ENCODE measurements at places on chromosomes 12 and 14.

GRCh38 chr12:45220969-45221368 is 5.1 kb downstream of the ANO6 start:
- peak overlapping the region; percentile 41 for H3K27ac ChIP-seq
- H3K4me1 ChIP-seq: peaks cover 56% of the 10 kb centered on the region

DNA sequence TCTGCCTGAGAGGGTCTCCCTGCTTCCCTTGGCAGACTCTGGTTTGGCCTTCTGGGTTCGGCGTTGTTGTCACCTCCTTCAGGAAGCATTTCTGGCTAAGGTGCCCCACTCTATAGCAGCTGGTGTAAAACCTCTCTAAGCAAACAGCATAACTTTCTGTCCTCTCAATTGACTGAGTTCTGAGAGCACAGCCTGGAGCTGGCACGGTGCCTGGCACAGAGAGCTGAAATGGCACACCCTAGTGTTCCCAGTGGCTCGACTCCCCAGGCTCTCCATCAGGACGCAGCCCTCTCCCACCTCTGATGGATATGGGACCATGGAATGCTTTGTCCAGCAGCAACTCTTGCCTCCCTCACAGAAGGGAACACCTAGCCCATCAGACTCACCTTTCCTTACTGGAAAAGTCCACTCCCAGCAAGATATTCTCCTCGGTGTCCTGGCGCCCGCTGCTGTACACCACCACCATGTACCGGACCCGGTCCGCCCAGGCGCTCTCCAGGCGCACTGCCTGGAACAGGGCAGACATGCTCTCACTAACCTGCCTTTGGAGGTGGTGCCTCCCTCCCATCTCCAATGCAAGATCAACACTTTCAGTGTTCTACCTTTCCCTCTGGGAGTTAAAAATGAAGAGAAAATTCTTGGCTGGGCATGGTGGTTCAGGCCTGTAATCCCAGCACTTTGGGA is 40.6 kb downstream of the SSH1 start:
- H3K27me3 ChIP-seq: no peaks in the 10 kb centered on the region
- H3K4me3 ChIP-seq: no peak overlapping the region
- no peaks in the 10 kb centered on the region for H3K4me1 ChIP-seq
- no peak for DNase-seq
- no peak overlapping the region for H3K27ac ChIP-seq
- H3K36me3 ChIP-seq: no peaks in the 10 kb centered on the region

GRCh38 chr12:56116267-56117081 is at the start of gene RPL41:
RPL41 (plus strand) TSS chr12:56116633.
- peaks cover 10% of the 10 kb centered on the region for H3K4me1 ChIP-seq
- peaks cover 10% of the 10 kb centered on the region for H3K36me3 ChIP-seq
- H3K27ac ChIP-seq: peak within 1 kb of the TSS; percentile 96
- peak within 1 kb of the TSS; percentile 86 for H3K4me3 ChIP-seq
- DNase-seq: peak; percentile 97

GRCh38 chr12:53211476-53212381 is 4.7 kb upstream of the ITGB7 start:
- peaks cover 34% of the 10 kb centered on the region for H3K4me1 ChIP-seq
- no peaks in the 10 kb centered on the region for H3K27me3 ChIP-seq
- H3K27ac ChIP-seq: no peak overlapping the region
- peaks cover 20% of the 10 kb centered on the region for H3K36me3 ChIP-seq

DNA sequence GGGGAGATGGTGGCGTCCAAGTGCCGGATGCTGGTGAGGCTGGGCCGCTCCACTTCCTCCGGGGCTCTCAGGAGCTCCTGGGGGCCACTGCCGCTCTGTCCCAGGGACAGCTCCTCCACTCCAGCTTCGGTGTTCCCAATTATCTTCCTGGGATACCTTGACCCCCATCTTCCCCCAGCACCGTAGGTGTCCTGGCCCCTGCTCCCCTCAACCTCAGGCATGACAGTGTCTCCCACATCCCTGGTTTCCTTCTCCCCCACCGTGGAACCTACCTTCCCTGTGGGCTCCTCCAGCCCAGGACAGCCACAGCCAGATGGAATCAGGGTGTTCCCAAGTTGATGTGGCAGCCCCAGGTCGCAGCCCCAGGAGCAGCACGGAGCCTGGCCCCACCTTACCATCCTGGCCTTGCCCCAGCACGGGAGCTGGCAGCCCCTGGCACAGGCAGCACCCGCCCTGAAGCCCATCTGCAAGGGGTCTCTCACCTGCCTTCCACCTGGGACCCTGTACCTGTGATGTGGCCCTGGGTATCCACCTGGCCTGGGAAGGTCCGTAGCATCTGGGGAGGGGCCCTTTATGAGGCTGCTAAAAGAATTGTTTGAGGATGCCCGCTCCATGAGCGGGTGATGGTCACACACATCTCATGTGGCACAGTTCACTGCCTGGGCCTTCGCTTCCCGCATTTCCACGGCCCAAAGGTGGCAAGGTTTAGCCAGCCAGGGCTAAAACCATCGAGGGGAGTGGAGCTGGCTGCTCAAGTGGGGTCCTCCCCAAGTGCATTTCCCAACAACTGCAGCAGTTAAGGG is 4.1 kb downstream of the TMEM121 start:
- H3K4me1 ChIP-seq: no peaks in the 10 kb centered on the region
- DNase-seq: no peak
- peaks cover 26% of the 10 kb centered on the region for H3K27me3 ChIP-seq
- no peaks in the 10 kb centered on the region for H3K36me3 ChIP-seq

DNA sequence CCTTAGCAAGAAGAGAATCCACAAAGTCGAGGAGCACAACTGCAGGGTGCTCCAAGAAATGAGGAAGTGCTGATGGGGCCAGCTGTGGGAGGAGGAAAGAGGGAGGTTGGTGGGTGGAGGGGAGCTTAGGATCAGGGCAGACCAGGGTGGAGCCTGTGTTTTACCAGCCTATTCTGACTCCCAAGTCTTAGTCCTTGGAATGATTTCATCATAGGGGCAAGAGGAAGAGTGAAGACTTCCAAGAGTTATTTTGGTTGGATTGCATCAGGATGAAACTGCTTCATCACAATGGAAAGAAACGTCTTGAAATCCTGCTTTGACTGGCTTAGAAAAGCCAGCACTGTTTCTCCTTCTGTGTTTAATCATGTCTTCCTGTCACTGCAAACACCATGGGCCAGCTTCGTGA is 194.0 kb downstream of the DPF3 start:
- DNase-seq: no peak
- no peak overlapping the region for H3K4me3 ChIP-seq
- no peaks in the 10 kb centered on the region for H3K27me3 ChIP-seq
- H3K4me1 ChIP-seq: no peaks in the 10 kb centered on the region
- no peak overlapping the region for H3K27ac ChIP-seq

All from GM23338 (cell line).